ENCODE measurements at places on chromosomes 16 and 17.

DNA sequence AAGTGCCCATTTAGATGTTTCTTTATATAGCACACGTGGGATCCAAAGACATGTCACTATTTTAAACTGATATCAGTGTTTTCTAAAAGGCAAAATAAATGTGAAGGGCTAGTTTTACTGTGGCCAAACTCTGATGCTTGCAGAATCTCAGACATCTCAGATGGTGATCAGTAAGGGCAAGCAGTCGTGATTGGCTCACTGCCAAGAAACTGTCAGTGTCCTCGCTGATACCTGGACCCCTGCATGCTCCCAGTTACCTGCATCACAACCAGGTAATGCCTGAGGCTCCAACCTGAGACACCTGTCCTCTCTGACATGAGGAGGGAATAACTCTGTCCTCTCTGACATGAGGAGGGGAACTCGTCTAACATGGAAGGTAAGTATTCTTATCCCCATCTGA lies 114.0 kb downstream of the SPECC1 start:
- no peak for DNase-seq

- DNase-seq: peak; percentile 22
Measured at GRCh38 chr16:90031931-90032673, 12.8 kb upstream of the DBNDD1 start.

GRCh38 chr17:61416540-61417363 lies 17.1 kb downstream of the TBX2 start:
- DNase-seq: peak; percentile 96

DNA sequence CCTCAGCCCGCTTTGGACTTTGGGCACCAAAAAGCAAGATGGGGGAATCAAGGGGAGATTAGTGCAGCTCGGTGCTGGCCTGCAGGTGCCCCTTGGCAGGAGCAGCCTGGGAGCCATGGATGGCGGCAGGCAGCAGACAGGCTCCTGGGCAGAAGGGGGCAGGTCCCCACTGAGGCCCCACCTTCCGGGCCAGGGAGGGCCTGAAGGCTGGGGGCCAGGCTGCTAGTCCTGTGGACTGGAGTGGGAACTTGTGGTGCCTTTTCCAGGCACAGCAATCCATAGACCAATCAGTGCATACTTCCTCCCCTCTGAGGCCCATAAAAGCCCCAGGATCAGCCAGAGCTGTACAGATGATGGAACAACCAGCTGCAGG lies 64.0 kb downstream of the USP32 start:
- DNase-seq: no peak

- peak; percentile 70 for DNase-seq
Measured at GRCh38 chr16:21666772-21667171, 3.0 kb downstream of the OTOA start.

DNA sequence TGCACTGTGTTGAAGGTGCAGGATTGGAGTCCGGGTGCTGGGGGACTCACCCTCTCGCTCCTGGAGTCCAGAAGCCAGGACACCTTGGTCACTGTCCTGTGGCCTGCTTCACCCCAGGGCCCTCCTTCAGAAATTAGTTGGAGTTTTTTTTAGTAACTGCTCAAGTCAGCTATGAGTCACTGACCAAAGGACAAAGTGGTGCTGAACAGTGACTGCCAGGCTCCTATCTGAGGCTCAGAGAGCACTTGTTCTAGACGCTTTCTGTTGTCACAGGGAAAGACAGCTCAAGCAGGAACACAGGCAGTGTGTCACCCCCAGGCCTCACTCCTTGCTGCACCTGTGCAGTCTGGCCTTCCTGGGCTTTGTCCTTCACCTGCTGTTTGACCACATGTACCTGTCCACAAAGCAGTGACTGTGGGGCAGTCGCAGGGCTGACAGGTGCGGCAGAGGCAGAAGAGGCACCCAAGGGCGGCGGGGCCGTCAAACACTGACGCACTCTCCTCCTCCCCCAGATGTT lies 4.1 kb upstream of the FAAP100 start:
- DNase-seq: no peak

DNA sequence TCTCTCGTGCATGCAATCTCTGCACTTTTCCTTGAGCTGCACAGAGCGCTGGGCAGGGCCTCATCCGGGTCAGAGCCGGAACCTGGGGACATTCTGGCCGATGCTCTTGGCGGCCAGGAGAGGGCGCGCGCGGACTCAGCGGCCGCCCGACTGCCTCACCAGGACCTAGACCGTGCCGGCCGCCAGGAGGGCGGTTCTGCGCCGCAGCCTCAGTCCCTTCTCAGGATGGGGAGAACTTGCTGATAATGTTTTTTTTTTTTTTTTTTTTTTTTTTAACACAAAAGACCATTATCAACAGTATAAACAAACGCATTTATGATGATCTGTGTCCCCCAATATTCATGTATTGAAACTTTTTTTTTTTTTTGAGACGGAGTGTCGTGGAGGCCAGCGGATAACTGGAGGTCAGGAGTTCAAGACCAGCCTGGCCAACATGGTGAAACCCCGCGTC lies 8.1 kb upstream of the FLYWCH2 start:
- DNase-seq: peak; percentile 77

Data from SK-MEL-5 (cell line).